ENCODE measurements at places on chromosomes 11 and 22.

- no peak for DNase-seq
Observed at GRCh38 chr11:7639643-7640025, 33.7 kb downstream of the CYB5R2 start.

DNA sequence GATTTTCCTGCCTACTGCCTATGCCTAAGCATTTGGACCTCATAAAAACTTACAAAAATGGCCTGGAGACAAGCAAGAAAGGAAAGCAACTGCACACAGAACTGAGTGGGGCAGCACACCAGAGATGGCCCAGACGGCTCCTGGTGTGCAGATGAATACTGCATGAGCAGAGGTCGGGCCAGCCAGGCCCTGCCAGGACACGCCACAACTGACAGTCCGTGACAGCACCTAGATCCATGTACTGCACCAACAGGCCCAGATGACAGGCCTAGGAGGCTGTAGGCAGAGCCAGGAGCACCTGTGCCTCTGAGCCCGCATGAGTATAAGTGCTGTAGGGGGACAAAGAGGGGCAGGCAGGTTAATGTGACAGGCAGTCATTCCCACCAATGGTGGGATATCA, 160.2 kb downstream of the IGLL1 start:
- DNase-seq: no peak

- DNase-seq: no peak
Observed at GRCh38 chr11:115527534-115528125, 23.4 kb upstream of the CADM1 start.

GRCh38 chr22:44576311-44577260, 78.6 kb upstream of the RTL6 start:
- no peak for DNase-seq

DNA sequence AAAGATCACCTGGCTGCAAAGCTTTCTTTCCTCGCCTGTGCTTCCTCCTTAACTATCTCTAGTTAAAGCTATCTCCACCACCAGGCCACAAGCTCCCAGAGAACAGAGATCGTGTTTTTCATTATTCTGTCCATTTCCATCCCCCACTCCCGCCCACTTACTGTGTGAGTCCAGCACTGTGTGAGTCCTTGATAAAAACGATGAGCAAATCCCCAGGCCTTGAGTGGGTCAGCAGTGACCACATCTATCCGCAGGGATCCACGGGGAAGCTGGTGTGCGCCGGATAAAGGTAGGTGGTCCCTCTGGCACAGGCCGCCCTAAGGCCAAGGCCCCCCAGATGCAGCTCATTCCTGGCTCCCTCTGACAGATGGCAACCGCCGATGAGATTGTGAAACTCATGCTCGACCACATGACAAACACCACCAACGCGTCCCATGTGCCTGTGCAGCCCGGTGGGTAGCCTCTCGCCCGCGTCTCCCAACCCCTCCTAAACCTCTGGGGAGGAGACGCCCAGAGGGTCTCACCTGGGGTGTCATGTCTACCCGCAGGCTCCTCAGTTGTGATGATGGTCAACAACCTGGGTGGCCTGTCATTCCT, 9.3 kb downstream of the TKFC start:
- no peak for DNase-seq

DNA sequence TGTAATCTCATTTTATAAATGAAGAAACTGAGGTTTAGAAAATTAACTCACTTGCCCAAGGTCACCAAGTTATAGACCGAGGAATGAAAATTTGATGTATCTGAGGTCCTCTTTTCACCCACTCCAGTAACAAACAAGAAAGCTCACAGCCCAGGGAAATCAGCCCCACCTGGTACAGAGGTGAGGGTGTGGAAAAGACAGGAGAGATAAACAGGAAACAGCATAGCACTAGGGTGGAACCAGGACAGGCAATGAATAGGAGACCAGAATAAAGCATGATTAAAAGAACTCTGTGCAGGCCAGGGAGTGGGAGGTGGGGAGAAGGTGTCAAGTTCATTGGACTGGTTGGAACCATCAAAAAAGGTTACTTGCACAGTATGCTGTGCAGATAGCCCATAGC, 46.2 kb upstream of the SMCO4 start:
- DNase-seq: no peak

GRCh38 chr11:69574608-69575255, 66.2 kb upstream of the CCND1 start:
- DNase-seq: no peak

DNA sequence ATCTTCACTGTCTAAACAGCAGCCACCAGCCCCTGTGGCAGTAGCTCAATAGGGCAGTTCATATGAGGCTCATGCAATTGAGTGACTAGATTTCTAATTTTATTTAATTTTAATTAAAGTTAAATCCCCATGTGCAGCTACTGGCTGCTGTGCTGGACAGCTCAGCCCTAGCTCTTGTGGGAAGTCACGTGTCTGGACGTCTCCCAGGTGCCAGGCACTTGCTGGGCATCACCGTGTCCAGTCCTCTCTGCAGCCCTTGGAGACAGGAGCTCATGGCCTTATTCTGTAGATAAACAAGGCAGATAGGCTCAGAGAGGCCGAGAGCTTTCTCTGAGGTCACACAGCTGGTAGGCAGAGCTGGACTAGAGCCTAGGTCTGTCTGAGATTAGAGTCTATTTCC, 95.0 kb downstream of the ARHGAP8 start:
- no peak for DNase-seq

DNA sequence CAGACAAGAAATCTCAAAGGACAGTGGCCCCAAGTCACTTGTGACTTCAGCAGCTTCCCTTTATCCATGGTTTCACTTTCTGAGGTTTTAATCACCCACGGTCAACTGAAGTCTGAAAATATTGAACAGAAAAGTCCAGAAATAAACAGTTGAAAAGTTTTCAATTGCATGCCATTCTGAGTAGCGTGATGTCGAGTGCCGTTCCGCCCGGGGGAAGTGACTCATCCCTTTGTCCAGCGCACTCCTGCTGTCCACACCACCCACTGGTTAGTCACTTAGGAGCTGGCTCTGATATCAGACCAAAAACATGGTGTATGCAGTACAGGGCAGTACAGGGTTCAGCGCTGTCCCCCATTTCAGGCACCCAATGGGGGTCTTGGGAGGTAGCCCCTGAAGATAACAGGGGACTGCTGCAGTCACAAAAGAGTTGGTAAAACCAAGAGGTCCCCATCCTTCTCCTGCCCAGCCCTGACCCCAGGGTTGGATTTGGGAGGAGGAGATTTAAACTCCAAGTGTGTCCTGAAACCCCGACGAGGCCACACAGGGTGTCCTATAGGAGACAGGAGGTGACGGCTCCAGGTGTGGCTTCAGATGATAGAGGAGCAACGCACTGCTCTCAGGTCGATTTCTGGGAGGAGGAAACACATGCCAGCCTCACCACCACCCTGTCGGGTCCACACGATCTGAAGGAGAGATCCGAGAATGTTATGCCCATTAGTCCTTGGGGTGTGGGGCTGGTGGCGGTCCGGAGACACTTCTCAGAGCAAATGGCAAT, 390.1 kb downstream of the CTTN start:
- no peak for DNase-seq

DNA sequence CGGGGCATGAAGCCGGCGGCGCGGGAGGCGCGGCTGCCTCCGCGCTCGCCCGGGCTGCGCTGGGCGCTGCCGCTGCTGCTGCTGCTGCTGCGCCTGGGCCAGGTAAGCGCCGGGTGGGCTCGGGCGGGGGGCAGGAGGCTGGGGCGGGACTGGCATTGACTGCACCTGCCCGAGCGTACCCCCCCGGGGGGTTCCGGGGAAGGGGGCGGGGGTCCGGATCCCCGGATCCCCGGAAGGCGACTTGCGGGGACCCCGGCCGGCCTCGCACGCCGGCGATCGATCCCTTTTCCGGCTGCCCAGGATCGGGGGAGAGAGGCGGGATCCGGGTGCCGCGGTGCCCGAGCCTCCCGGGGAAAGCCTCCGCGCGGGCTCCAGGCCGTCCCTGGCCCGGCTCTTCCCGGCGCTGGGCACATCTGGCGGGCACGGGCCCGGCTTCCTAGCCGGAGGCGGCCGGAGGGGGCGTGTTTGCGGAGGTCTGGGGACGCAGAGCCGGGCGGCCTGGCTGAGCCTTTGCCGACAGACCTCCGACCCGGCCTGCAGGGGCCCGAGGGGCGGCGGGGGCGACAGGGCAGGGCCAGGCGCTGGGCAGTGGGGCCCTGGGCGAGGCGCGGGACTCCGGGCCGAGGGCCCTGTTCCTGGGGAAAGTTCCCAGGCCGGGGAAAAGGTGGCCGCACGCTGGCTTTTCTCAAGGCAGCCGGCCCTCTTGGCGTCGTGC, 705 bp downstream of the PTPRJ start:
- no peak for DNase-seq

DNA sequence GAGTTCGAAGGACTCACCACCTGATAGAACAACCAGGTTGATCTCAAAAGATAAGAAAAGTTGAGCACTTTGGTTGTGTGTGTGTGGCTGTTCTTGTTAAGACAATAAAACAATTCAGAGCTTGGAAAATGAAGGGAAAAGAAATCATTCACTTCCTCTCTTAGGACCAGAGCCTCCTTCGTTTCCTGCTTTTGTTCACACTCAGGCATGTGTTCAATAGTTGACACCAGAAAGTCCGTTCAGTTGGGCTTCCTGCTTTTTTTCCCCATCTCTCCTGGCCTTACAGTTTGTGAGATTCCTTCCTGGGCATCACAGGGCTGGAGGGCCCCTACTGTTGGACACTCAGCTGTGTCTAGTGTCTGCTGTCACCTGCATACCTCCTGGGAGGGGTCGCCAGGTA, 48.0 kb downstream of the TSPAN18 start:
- no peak for DNase-seq

DNA sequence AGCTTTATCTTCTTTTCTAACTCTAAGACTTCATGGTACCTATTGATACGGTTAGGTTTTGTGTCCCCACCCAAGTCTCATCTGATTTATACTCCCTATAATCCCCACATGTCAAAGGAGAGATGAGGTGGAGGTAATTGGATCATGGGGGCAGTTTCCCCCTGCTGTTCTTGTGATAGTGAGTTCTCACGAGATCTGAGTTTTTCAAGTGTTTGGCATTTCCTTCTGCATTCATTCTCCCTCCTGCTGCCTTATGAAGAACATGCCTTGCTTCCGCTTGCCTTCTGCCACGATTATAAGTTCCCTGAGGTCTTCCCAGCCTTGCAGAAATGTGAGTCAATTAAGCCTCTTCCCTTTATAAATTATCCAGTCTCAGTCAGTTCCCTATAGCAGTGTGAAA, 5.1 kb upstream of the FAT3 start:
- DNase-seq: no peak

- no peak for DNase-seq
Observed at GRCh38 chr11:128645968-128646367, 47.9 kb upstream of the FLI1 start.

- no peak for DNase-seq
Observed at GRCh38 chr11:128904656-128905344, 13.6 kb downstream of the KCNJ5 start.
